ENCODE measurements at places on chromosomes 16 and 17. TPM values are rescaled to one million over a fixed set of nuclear protein-coding genes. Genes with fewer than 3 reads are reported as not detected.

Gene TP53TG3E
- total RNA-seq, result not detected

Gene ASGR1
- total RNA-seq, result 0.68 TPM

Gene CTRB2
- total RNA-seq, result not detected

Gene SLC16A13
- total RNA-seq, result 1.2 TPM

DNA sequence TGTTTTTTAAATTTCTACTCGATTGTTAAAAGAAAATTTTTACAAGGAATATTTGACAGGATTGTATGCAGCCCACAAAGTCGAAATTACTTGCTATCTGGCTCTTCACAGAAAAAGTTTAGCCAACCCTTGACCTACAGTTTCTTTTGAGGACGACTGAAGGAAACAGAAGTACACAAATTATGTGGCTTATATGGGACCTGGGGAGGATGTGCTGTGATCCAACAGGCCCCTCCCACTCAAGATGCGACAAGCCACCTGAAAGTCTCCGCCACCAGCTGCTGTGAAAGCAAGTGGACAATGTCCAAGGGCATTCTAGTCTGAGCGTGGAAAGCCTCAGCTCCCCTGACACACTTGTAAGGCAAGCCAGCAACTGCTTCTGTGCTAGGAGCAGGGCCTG lies 42.4 kb upstream of the SLC25A19 start:
- no peak for DNase-seq

Gene GLTPD2
- not detected for total RNA-seq

DNA sequence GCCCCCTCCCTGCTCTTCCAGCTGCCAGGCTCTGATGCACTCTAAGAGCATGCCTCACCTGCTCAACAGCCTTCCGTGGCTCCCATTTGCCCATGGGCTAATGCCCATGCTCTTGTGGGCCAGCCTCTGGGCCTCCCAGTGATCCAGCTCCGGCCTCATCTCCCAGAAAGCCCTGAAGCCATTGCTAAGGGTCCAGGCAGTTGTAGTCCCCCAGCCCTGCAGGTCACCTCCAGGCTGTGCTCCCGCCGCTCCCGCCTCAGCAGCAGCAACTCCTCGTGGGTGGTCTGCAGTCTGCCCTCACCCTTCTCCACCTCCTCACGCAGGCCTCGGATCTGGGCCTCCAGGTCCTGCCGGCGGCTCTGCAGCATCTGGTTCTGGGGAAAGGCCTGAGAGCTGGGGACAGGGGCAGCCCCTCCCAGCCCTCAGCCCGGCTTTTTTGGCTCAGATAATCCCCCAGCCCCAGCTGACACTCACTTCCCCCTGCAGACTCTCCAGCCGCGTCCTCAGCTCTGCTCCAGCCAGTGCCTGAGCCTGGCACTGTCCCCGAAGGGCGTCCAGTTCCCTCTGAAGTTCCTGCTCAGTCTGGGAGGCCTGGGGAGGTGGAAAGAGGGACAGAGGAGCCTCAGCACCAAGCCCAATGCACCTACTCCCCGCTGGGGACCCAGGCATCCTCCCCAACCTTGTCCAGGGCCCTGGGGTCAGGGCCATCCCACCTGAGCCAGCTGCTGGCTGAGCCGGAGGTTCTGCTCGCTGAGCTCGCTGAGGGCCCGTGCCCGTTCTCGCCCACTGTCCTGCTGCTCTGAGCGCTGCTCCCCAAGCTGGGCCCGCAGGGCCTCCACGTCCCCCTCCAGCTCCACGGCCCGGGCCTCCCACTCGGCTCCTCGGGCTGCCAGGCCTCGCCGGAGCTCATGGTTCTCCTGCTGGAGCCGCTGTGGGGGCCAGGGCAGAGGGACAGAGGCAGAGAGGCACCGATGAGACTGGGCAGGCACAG lies 6.2 kb downstream of the BICDL2 start:
- DNase-seq, result no peak

DNA sequence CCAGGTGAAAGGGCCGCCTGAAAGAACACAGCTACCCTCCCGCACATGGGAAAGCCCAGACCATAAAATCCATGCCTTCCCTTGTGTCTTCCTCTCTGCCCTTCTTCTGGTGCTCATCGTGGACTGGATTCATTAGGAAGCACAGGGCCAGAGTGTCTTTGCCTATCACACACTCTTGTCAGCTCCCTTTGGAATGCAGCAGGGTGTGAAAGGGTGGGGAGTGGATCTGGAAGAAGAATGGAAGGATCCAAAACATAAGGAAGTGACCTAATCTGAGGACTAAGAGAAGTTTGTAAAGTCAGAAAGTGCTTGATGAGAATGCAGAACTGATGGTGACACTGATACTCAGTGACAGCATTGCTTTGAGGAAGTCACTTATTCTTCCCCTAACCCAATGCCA lies 1147.3 kb upstream of the GOT2 start:
- DNase-seq, result no peak

- no peak for DNase-seq
Observed at GRCh38 chr16:57462978-57463362, 491 bp downstream of the POLR2C start.

DNA sequence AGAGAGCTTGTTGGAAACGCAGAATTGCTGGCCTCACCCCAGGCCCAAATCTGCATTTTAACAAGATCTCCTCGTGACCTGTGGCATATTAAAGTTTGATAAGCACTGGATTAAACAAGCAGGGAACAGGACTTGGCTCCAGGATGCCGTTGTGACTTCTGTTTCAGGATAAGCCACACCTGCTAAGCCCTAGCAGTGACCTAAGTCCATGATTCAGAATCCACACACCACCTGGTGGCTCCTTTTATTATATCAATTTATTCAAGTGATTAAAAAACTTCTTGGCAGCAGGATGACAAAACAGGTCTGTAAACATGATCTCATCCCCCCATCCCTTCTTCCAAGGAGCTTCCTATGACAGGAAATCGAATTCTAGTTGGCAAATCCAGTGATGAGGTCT lies 9.1 kb downstream of the NAGPA start:
- DNase-seq, result no peak

Gene SLC7A6OS
- 10.2 TPM for total RNA-seq

- DNase-seq, result no peak
Observed at GRCh38 chr17:82441691-82442487, 8.7 kb downstream of the CYBC1 start.

- DNase-seq, result no peak
Observed at GRCh38 chr16:19396555-19397011, 21.1 kb upstream of the TMC5 start.

DNA sequence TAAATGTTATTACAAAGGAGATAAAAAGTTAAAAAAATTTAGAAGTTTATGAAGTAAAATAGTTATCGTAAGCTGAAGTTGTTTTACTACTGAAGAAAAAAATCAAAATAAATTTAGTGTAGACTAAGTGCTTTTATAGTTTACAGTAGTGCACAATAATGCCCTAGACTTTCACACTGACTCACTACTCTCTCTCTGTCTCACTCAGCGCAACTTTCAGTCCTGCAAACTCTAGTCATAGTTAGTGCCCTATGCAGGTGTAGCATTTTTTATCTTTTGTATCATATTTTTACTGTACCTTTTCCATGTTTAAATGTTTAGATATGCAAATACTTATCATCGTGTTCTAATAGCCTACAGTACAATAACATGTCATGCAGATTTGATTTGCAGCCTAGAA lies 17.7 kb upstream of the TOM1L1 start:
- DNase-seq, result no peak

DNA sequence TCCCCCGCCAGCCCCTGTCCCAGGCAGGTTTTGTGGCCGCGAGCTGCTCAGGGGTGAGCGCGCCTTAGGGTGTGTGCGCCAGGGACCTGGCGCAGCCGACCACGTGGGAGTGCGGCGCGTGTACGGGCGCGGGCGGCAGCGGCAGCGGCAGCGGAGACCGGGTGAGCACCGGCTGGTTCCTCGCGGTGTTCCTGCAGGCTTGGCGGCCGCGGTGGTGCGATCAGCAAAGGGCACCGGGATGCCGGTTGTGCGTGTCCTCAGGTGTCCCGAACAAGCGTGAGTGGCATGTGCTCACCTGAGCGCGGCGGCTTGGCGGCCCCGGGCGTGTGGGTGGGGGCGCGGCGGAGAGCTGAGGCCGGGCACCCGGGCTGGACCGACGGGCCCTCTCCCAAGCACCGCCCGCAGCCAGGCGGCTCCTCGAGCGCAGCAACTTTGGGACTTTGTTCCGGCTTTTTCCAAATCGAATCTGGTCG lies 381 bp upstream of the HSD11B2 start:
- no peak for DNase-seq

DNA sequence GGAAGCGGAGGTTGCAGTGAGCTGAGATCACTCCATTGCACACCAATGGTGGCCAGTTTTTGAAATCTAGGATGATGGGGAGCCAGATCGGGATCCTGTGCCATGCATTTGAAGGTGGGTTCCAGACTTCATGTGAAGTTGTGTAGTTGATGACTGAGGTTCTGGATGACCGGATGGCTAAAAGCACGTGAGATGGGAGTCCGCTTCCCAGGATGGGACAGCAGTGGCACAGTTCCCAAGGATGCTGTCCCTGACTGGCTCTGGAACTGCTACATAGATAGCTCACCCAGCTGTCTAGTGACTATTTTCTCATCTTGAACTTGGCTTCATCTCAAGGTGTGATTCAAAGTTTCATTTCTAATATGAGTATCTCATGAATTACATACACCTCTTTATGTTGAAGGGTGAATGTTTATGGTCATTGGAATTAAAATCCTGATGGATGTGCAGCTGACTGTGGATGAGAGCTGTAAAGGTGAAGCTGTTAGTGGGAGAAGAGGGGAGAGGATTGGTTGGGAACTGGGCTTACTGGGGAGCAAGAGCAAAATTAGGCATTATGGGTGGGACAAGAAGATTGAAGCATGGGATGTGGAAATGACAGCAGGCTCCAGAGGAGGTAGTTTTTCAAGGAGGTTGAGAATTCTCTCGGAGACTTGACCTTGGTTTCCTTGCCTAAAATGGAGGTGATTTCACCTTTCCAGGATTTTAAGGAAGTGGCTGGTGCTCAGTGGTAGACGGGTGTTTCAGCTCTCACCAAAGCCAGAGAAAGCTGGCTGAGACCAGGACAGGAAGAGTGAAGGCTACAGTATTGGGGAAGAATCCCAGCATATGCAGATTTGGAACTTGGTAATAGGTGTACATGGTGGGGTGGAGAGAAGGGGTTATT lies 8.2 kb downstream of the TUFM start:
- DNase-seq, result no peak

Gene SEZ6
- 0.31 TPM for total RNA-seq

DNA sequence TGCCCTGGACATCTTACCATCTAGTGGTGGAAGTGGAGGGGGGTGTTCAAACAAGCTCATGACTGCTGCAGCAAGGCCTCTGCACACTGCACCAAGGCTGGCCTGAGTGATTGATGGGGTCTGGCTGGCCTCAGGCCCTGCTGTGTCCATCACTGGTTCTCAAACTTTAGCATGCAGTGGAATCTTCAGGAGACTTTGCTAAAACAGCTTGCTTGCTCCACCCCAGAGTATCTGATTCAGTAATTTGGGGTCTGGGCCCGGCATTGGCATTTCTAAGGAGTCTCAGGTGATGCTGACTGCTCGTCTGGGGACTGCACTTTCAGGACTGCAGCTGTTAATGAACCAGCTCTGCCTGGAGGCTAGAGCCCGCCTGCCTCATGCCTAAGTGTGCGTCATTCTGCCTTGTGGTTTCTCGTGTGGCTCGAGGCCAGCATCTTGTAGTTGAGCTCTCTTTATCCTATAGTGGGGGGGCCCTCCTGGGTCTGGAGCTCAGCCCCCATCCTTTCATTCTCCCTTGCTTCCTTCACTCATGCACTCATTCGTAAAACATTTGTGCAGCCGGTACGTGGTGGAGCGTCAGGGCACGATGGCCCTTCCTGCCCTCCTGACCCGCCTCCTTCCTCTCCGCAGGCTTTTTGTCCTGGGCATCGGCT lies 4.1 kb downstream of the MGAT5B start:
- DNase-seq, result no peak

GRCh38 chr17:63295839-63296590 lies 150.1 kb downstream of the CYB561 start:
- no peak for DNase-seq

DNA sequence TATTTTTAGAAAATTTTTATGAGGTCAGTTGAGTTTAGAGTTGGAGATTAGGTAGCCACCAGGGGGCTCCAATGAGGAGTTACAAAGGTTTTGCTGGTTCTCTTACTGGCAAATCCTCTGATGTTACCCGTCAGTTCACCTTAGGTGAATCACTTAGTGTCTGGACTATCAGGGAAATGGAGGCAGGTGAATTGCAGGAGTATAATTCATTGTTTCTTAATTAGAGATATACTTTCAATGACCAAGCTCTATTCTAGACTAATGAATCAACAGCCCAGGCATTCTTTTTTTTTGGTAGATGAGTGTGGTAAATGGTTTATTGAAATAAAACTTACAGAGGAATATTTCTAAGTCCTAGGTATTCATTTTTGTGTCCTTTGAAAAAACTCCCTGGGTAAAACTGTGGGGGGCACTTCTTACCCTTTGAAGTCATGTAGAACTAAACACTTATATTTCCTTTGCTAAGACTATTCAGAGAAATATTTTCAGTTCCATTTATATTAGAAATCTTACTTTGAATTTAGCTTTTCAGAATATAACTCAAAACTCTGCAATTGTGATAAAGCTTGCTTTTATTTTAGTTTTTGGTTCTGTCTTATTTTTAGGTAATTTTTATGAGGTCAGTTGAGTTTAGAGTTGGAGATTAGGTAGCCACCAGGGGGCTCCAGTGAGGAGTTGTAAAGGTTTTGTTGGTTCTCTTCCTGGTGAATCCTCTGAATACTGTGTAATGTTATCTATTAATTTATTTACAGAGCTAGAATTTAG lies 17.7 kb downstream of the PSMD11 start:
- DNase-seq, result peak; percentile 56

Gene HOXB9
- not detected for total RNA-seq

GRCh38 chr17:57107498-57108101 lies 22.6 kb downstream of the AKAP1 start:
- DNase-seq, result no peak

- no peak for DNase-seq
Observed at GRCh38 chr17:8155231-8155995, 3.2 kb upstream of the PER1 start.

DNA sequence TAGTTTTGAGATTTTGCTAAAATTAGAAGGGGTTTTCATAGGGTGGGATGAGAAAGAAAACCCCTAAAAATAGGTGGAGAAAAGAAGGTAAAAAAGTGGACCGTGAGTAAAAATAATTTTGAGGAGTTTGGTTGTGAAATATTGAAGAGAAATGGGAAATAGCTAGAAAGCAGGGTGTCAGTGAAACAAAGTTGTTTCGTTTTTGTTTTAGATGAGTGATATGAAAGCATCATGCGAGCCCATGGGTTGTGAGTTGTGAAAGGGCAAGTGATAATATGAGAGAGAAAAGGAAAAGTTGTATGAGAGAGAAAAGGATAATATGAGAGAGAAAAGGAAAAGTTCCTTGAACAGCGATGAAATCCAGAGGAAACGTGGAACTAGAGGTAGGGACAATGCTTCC lies 7.3 kb upstream of the SMIM36 start:
- no peak for DNase-seq

DNA sequence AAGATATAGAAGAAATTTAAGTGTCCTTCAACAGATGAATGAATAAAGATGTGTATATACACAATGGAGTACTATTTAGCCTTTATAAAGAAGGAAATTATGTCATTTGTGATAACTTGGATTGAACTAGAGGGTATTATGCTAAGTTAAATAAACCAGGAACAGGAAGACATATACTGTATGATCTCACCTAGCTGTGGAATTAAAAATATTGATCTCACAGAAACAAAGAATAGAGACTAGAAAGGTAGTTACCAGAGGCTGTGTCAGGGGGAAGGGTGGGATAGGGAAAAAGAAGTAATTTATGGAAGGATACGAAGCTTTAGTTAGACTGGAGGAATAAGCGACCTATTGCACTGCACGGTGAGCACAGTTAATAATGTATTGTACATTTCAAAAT lies 5.4 kb upstream of the ZNF267 start:
- no peak for DNase-seq

GRCh38 chr16:56607109-56607618 lies 1.2 kb upstream of the MT2A start:
- DNase-seq, result peak; percentile 90
